Activated T-cell treated with anti-CD3 and anti-CD28 coated beads, Interleukin-2, amount 50 U/mL, for 24 hours (primary cell): ENCODE measurements at places on chromosomes 1 and 21.
A peak's percentile ranks its signal among the peaks of the same experiment; 100 is the strongest.

DNA sequence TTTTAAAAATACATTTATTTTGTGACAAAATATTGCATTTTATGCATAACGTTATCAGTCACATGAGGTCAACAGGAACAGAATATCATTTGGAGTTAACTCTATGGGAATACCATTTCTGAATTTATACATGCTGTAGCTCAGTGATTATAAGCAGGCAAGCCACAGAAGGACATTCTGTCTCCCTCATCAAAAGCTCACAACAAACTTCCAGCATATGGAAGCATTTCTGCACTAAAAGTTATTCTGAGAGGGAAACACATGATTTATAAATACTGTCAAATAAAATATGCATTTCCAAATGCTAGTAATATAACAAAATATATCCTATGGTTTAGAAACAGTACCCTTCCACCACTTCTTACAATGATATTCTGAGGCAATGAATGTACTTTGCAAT is 854.1 kb upstream of the B3GALT2 start:
- no peak overlapping the region for H3K27ac ChIP-seq
- no peaks in the 10 kb centered on the region for H3K27me3 ChIP-seq
- H3K4me3 ChIP-seq, result no peak overlapping the region

DNA sequence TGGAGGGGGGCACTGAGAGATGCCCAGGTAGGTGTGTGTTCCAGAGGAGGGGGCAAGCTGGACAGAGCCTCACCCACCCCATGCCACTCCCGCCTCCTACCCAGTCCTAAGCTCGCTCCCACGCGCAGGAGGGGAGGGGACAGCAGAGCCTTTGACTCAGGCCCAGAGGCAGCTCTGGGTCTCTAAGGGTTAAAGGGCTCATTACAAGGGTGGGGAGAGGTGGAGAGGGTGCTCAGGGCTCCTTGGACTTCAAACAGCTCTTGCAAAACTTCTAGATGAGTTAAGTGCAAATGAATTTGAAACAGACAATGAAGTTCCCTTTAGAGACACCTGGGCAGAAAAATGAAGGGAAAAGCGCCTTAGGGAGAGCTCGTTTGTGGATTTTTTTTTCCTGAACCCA is 104.2 kb upstream of the CASZ1 start:
- H3K27me3 ChIP-seq, result no peaks in the 10 kb centered on the region
- H3K4me1 ChIP-seq, result peaks cover 22% of the 10 kb centered on the region
- no peaks in the 10 kb centered on the region for H3K36me3 ChIP-seq

DNA sequence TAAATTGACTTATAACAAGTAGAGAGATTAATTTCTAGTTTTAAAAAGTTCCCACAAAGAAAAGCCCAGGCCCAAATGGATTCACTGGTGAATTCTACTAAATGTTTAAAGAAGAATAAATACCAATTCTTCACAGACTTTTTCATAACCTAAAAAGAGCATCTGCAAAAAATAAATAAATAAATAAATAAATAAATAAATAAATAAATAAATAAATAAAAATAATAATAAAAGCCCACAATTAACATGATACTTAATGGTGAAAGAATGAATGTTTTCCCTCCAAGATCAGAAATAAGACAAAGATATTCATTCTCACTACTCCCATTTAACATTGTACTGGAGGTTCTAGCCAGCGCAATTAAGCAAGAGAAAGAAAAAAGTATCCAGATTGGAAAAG is 97.6 kb upstream of the KAZN start:
- no peaks in the 10 kb centered on the region for H3K36me3 ChIP-seq
- H3K4me1 ChIP-seq, result no peaks in the 10 kb centered on the region
- no peak for DNase-seq
- H3K4me3 ChIP-seq, result no peak overlapping the region

GRCh38 chr21:45872902-45873301 is 108.7 kb upstream of the COL6A1 start:
- H3K36me3 ChIP-seq, result no peaks in the 10 kb centered on the region
- peaks cover 12% of the 10 kb centered on the region for H3K4me1 ChIP-seq
- peak; percentile 17 for DNase-seq

DNA sequence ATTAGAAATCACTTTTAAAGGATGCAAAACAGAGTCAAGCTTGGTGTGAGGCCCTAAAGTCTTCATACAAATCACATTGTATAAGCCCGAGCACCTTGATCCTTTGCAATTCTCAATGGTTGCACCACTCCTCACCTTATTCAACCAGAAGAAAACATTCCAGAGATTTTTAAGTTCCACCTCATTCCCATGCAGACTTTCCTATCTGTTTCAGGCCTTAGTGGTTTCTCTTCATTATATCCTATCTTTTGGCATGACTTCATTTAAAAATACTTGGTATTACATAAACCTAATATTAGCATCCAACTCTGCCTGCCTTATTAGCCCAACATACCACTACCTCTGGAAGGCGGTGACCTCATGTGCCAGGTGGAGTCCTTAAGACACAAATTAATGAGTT is 9.3 kb upstream of the GREM2 start:
- no peak for DNase-seq
- no peaks in the 10 kb centered on the region for H3K36me3 ChIP-seq
- H3K27me3 ChIP-seq, result no peaks in the 10 kb centered on the region
- H3K4me3 ChIP-seq, result no peak overlapping the region

DNA sequence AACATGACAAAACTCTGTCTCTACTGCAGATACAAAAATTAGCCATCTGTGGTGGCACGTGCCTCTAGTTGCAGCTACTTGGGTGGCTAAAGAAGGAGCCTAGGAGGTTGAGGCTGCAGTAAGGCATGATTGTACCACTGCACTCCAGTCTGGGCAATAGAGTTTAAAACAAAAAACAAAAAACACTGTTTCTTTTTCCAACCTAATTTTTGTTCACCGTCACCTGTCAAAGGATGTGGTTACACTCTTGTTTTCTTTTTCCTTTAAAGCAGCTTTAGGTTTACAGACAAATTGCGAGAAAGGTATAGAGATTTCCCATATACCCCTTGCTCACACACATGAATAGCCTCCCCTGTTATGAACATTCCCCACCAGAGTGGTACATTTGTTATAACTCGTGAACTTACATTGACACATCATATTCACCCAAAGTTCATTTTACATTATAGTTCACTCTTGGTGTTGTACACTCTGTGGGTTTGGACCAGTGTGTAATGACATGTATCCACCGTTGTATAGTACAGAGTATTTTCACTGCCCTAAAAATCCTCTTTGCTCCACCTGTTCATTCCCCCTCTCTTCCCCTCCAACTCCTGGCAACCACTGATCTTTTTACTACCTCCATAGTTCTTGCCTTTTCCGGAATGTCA is 26.2 kb downstream of the SMG7 start:
- H3K4me1 ChIP-seq, result peaks cover 69% of the 10 kb centered on the region
- H3K27me3 ChIP-seq, result no peaks in the 10 kb centered on the region
- H3K36me3 ChIP-seq, result peaks cover 24% of the 10 kb centered on the region
- no peak overlapping the region for H3K4me3 ChIP-seq
- no peak for DNase-seq
- peak overlapping the region; percentile 66 for H3K27ac ChIP-seq

DNA sequence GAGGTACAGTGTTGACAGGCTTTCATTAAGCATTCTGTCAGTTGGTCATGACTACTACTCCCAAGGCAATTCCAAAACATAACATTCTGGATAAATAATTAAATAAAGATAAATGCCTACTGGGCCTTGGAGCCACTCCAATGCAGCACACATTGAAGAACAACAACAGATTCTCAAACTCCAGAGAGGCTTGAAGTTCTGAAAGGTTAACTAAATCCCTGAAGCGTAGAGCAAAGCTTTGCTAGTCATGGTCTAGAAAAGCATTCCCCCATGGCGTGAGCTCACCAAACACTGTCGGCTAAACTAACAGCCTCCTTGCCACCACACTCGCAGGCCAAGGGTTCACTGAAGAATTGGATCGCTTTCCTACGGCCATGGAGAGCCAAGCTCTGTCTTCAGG is 268.0 kb downstream of the ATG4C start:
- no peaks in the 10 kb centered on the region for H3K4me1 ChIP-seq
- H3K27ac ChIP-seq, result no peak overlapping the region
- no peak overlapping the region for H3K4me3 ChIP-seq
- H3K27me3 ChIP-seq, result peaks cover 13% of the 10 kb centered on the region

GRCh38 chr1:51421964-51422363 is 91.6 kb upstream of the TTC39A start:
- peaks cover 25% of the 10 kb centered on the region for H3K4me1 ChIP-seq
- no peaks in the 10 kb centered on the region for H3K27me3 ChIP-seq

DNA sequence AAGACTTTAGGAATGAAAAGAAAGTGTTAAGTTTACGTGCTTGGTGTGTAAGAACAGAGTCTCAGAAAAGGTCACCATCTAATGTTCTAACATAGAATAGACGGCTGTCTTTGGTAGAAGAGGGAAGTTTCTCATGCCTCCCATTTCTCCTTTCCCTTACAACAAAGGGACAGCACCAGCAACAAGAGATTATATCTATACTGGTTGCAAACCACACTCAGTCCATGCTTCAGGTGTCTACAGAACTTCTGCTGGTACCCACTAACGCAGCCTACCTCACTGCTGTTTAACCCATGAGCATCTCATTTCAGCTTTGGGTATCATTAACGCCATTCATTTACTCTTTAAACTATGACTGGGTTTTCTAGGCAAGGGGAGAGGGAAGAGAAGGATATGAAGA is 9.2 kb upstream of the ITPKB start:
- no peaks in the 10 kb centered on the region for H3K36me3 ChIP-seq
- no peak for DNase-seq
- no peak overlapping the region for H3K4me3 ChIP-seq

GRCh38 chr1:118934706-118935105 is 53.4 kb downstream of the TBX15 start:
- H3K27me3 ChIP-seq, result peaks cover 2% of the 10 kb centered on the region
- DNase-seq, result no peak
- no peaks in the 10 kb centered on the region for H3K36me3 ChIP-seq

GRCh38 chr1:91346824-91347223 is 57.8 kb downstream of the HFM1 start:
- no peak overlapping the region for H3K27ac ChIP-seq
- no peaks in the 10 kb centered on the region for H3K36me3 ChIP-seq
- H3K4me3 ChIP-seq, result no peak overlapping the region

DNA sequence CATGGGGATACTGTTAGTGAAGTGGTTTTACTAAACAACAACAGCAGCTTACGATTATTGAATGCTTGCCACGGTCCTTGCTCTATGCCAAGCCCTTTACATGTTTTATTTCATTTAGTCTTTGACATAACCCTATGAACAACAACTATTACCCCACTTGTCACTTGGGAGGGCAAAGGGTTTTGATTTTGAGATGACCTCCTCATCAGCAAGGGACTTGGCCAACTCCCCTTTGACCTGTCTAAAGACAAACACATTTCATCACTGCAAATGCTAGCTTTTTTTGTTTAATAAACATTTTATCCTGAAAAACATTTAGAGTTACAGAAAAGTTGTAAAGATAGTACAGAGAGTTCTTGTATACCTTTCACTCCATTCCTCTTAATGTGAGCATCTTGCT is 152.5 kb upstream of the WNT4 start:
- H3K4me1 ChIP-seq, result peaks cover 6% of the 10 kb centered on the region
- no peaks in the 10 kb centered on the region for H3K36me3 ChIP-seq
- no peak overlapping the region for H3K27ac ChIP-seq
- peaks cover 67% of the 10 kb centered on the region for H3K27me3 ChIP-seq
- DNase-seq, result no peak

GRCh38 chr1:230205719-230206198 is 138.7 kb downstream of the GALNT2 start:
- peaks cover 36% of the 10 kb centered on the region for H3K4me1 ChIP-seq
- no peak overlapping the region for H3K27ac ChIP-seq
- DNase-seq, result no peak
- no peaks in the 10 kb centered on the region for H3K27me3 ChIP-seq
- no peak overlapping the region for H3K4me3 ChIP-seq

GRCh38 chr1:228393268-228393701 is 13.3 kb downstream of the TRIM11 start:
- no peak for DNase-seq
- peaks cover 4% of the 10 kb centered on the region for H3K4me1 ChIP-seq
- H3K27ac ChIP-seq, result peak overlapping the region; percentile 55
- H3K36me3 ChIP-seq, result peaks cover 62% of the 10 kb centered on the region
- no peaks in the 10 kb centered on the region for H3K27me3 ChIP-seq

DNA sequence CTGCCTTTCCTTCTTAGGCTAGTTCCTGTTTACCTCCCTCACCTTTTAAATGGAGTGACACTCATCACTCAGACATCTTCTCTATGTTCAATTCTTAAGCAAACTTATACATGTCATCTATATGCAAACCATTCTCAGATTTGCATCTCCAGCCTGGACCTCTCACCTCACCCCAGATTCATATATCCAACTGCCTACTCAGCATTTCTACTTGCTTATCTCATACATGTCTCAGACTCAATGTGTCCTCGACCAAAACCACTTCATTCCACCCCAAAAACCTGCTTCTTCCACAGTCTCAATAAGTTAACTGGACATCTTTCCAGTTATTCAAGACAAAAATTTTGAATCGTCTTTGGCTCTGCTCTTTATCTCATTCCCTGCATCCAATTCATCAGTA is 62.6 kb downstream of the ERICH3 start:
- H3K27me3 ChIP-seq, result no peaks in the 10 kb centered on the region
- no peaks in the 10 kb centered on the region for H3K4me1 ChIP-seq
- H3K36me3 ChIP-seq, result no peaks in the 10 kb centered on the region
- H3K4me3 ChIP-seq, result no peak overlapping the region
- no peak for DNase-seq

DNA sequence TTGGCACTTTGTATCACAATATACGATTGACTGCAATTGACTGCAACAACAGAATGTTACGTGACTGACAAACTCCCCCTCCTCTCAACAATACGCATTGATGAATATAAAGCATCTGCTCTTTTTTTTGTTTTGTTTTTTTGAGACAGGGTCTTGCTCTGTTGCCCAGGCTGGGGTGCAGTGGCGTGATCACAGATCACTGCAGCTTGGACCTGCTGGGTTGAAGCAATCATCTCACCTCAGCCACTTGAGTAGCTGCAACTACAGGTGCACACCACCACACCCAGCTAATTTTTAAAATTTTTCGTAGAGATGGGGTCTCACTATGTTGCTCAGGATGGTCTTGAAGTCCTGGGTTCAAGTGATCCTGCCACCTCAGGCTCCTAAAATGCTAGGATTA is 21.3 kb upstream of the CEP85 start:
- no peaks in the 10 kb centered on the region for H3K36me3 ChIP-seq
- no peak overlapping the region for H3K4me3 ChIP-seq
- H3K4me1 ChIP-seq, result no peaks in the 10 kb centered on the region
- no peak overlapping the region for H3K27ac ChIP-seq
- DNase-seq, result no peak
